ENCODE measurements at places on chromosomes 1 and 21.

DNA sequence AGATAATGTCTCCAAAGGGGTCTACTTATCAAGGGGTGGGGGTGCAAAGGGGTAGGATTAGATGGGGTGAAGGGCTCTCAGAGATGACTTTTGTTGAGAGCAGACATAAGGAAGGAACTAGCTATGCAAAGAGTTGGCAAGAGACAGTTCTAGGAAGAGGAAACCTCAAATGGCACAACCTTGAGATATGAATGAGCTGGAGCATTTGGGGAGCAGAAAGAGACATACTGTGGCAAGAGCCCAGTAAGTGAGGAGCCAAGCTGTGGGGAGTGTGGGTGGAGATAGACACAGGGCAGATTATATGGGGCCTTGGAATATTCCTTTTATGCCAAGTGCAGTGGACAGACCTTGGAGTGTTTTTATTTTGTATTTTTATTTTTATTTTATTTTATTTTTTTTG is 84.8 kb upstream of the BTG3 start:
- no peak for DNase-seq

DNA sequence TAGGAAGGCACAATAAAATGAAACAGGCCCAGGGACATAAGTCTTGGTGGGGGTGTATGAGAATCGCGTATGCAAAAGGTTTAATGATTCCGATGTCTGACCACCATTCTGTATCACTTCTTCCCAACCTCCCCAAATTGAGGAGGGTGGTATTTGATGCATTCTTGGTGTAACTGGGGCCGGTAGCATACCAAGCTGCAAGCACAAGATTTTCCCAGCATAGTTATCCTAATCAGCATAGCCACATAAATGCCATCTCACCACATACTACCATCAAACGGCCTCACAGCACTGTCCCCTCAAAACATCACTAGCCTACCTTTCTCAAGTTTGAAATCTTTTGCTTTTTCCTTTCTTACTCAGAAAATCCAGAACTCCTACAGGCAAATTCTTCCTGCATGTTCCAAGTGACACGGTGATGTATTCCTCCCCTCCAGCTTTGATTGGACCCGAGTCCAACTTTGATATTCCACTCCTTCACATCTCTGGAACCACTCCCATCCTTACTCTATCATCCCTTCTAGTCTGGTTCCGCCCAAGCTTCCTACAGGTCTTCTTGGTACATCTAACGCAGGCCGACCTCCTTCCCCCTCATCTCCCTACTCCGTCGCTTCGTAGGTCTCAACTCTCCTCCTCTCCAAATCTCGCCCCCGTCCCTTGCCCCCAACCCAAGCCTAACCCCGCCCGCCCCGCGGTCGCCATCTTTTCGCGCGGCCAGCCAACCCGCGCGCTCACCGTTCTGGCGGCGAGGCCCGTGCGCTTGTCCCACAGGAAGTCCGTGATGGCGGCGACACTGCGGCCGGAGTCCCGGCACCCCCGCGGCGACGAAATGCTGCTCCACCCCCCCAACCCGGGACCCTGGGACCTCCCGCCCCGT is 600 bp downstream of the CLK2 start:
- DNase-seq = no peak

- no peak for DNase-seq
These were observed 54.0 kb downstream of the CLIC6 start for GRCh38 chr21:34722684-34723300.

DNA sequence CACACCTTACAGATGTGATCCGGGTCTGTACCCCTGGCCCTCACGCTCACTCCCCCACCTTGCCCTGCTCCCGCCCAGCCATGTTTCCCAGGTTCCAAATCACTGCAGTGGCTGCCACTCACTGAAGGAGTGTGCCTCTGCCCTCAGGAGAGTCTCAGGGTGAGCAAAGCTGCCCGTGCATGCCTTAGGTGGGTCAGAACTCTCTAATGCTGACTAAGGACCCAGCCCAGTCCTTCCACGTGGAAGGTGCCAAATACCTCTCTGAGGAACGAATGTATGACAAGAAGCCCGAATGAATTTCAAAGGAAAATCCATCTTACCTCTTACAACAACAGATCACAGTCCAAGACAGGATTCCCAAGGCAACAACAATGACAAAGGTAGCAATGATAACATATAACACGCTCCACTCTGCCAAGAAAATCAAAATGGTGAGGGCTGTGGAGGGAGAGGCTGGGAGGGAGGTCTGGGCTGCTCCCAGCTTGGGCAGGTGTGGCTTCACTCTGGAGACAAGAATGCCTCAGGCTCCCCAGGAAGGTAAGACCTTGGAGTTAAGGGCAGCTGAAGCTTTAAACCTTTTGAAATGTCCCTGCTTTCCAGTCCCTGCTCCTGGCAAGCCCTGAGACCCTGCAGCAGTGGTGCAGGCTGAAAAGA is 115.2 kb downstream of the KIAA0319L start:
- DNase-seq = no peak

DNA sequence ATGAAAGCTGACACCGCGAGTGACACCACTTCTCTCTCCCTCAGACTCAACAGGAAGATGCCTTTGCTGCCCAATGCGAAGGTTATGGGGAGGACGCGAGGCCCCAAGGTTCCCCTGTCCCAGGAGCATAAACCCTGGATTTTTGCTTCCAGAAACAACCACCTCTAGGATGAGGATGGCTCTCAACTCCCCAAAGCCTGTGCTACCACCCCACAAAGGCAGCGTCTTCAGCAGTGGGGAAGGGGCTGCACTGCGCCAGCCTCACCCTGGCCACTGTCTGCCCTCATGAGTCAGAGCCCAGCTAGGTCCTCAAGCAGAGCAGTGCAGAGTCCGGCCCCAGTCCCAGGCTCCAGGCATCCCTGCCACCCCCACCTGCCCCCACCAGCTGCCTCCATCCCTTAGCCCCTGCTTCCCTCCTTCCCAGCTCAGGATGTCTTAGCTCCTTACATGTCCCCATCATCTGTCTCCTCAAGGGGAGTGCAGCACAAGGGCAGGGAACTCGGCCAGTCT is 6.9 kb upstream of the SRARP start:
- DNase-seq = no peak

GRCh38 chr1:244159646-244160045 is 108.6 kb downstream of the ZBTB18 start:
- DNase-seq = no peak

GRCh38 chr1:224541901-224542630 is 74.1 kb upstream of the CNIH3 start:
- DNase-seq = no peak

- no peak for DNase-seq
These were observed 95.4 kb upstream of the CLDN14 start for GRCh38 chr21:36575306-36575705.

DNA sequence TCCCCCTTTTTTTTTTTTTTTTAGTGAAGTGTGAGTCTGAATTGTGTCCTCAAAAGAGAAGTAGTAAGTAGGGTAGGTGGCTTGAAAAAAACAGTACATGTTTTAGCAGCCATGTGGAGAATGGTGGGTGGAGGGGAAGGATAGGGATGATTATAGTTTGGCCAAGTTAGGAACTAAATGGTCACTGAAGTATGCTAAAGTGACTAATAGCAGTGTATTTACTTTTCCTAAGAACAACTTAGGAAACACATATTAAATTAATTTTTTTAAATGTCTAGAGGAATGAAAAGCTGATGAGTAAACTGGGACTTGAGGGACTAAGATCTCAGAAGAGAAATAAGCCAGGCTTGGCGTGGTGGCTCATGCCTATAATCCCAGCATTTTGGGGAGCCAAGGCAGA is 55.5 kb downstream of the PLA2G4A start:
- DNase-seq = no peak

GRCh38 chr1:156108664-156109241 is 5.8 kb upstream of the LMNA start:
- no peak for DNase-seq

DNA sequence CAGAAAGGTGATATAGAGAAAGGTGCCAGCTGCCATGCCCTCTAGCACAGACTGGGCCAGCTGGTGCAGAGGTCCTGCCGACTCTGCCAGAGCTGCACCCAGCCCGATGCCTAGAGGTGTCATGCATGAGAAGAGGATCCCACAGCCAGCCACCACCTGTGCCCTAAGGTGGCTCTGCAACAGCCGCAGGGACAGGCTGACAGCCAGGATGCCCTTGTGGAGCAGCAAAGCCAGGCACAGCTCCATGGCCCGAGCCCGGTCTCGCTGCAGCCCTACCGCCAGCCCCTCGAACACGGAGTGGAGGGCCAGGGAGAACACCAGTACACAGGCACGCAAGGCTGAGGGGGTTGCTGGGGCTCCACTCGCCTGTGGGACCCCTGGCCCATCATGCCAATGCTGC is 1.8 kb upstream of the CRTC2 start:
- DNase-seq = no peak

DNA sequence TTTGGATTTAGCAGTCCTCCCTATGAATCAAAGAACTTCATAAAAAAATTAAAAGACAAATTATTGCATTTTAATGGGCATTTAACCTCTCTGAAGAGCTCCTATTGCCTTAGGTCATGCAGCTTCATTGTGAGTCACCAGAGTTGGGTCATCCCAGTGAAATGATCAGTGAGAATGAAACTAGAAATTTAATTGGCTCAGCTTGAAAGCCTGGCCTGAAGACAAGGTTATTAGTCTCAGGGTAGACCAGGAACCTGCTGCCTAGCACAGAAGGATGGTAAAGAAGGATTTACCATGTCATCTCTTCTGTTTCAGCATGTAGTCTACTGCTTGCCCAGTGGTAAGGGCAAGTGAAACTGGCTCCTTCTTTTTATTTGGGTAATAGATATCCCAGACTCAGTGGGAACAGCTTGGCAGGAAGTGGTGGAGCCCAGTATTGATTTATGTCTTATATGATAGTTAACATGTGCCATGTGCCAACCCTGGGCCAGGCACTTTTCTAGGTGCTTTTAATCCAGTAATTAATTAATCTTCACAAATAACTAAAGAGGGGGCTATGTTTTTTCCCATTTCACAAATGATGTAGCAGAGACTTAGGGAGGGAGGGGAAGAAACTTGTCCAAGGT is 23.6 kb downstream of the LAMC2 start:
- no peak for DNase-seq

- DNase-seq = no peak
These were observed 2.5 kb downstream of the ATP1B1 start for GRCh38 chr1:169108863-169109560.

GRCh38 chr1:203268901-203269653 is 36.2 kb upstream of the BTG2 start:
- no peak for DNase-seq

DNA sequence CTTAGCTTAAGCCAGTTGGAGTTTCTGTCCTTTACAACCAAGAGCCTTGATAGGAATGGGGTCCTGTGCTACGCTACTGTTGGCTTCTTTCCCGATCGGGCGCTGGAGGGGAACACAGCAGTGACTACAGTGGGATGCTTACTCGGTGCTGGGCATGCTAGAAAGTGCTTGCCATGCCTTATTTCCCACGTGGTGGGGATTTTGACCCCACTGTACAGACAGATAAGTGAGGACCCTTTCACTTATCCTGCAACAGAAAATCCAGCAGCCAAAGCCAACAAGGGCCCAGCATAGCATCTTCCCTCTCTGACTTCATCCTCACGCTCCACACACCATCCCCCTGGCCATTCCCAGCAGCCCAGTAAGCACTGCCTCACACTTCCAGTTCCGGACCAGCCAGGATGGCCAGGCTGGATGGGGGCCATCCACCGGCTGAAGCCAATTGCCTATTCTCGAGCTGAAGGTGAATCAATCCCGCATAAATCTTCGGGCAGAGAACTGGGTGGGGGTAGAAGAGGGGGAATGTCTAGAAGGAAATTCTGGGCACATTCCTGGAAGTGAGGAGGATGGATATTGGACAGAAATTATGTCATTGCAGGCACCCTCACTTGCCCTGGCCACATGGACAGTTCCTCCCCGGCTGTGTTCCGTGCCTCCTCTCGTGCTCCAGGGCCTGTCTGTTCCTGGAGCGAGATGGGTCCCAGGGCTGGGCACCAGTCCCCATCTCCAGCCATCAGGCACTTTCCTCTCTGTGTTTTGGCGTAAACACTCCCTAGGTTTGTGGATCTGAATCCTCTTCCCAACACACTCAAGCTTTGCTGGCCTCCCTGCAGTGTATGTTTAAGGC is 2.0 kb upstream of the ABCG1 start:
- no peak for DNase-seq
